ENCODE measurements at places on chromosomes 12 and 14.

DNA sequence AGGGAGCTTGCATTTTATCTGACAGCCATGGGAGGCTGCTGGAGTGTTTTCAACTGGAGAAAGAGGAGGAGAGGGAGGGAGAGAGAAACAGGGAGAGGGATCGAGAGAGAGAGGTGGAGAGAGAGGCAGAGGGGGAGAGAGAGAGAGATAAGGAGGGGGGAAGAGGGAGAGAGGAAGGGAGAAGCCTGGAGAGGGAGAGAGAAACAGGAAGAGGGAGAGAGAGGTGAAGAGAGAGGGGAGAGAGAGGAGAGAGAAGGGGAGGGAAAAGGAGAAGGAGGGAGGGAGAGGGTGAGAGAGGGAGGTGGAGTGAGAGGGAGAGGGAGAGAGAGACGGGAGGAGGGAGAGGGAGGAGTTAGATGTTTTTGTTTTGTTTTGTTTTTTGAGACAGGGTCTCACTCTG is 45.6 kb downstream of the DNAH10 start:
- DNase-seq: no peak

DNA sequence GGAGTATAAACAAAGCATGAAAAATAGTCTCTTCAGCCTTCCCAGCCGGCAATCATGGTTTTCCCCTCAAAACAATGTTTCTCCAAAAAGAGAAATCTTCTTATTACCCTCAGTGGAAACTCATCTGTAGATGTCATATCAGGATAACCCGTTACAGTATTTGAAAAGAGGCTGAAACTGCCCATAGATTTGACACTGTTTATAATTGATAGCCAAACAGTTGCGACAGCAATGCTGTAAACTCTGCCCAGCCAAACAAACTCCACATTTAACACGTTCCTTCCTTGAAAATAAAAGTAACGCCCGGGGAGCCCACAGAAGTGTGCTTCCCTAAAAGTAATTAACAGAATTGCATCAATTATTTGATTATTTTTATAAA is 201.3 kb upstream of the FOXN3 start:
- peak; percentile 87 for DNase-seq

DNA sequence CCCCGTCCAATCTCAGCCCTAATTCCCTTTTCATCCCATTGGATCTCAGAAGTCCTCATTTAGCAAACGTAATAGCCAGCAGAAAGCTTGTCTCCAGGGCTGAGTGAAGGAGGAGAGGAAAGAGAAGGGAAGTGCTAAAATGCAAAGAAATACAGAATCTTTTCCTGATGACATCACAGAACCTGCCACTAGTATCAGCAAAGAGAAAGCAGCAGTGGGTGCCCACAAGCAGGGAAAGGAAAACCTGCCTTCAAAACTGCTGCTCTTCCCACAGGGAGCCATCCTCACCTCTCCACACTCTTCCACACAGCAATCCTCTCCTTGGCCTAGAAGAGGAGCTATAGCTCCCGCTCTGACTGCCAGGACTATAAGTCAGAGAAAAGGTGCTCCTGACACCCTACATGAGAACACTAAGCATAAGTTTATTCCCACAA is 11.3 kb downstream of the MED13L start:
- DNase-seq: no peak

DNA sequence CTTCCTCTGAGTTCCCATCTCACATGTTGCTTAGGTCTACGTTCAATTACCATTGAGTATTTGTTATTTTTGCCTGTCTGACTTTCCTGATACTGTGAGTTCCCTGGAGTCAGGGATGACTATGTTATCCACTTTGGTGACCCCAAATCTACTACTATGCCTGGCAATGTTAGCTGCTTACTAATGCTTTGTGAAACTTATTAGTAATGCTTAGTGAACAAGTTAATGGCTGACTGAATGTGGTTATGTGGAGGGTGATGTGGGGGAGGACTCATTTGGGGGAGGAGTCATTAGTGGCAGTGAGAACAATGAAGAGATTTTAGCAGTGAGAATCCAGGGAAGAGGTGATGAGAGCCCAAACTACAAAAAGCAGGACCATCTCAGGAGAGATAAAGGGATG is 121.6 kb downstream of the KTN1 start:
- no peak for DNase-seq

- DNase-seq: no peak
Observed at GRCh38 chr14:66979101-66979974, 209.9 kb upstream of the GARIN2 start.

- DNase-seq: no peak
Observed at GRCh38 chr12:69404851-69405565, 45.5 kb downstream of the YEATS4 start.

DNA sequence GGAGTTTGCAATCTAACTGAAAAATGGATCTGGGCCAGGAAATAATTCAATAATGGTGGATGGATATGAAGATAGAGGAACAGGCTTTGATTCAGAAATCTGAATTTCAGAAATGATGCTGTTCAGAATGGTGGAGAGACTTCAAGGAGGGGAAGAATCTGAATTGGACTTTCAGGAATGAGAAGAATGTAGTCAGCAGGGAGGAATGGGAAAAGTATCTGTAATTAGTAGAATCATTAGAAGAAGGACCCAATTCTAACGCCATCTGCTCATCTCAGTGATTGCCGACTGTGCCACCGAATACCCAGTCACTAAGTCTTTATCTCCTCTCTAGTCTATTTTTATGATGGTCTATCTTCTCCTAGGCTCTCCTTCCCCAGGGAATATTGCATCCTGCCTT is 363.2 kb downstream of the GALC start:
- no peak for DNase-seq

DNA sequence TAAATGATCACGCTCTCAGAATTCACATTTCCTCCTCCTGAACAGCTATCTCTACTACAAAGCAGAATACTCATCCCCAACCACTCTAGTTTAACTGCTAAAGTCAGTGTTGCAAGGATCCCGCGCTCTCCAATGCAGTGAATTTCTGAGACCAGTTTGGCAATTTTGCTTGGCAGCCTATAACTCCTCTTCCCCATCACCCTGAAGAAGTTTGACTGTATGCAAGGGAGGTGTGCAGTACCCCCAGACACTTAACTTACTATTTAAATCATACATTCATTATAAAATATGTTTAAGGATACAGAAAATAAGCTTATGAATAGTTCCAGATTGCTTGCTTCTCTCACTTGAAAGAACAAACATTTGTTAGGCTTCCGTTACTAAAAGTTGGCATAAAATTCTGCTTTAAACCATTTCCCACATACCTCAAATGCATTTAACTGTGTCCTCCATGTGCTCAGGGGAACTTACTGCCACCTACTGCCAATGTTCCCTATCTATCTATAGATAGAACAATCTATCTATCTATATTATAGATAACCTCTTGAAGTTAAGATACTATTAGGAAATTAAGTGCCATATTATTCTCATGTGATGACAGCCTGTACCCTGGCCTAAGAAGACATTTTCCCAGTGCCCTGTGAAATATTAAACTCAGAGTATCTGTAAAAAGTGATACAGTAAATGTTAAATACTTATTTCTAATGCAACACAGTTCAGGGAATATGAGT is 2.4 kb downstream of the LGR5 start:
- peak; percentile 48 for DNase-seq

DNA sequence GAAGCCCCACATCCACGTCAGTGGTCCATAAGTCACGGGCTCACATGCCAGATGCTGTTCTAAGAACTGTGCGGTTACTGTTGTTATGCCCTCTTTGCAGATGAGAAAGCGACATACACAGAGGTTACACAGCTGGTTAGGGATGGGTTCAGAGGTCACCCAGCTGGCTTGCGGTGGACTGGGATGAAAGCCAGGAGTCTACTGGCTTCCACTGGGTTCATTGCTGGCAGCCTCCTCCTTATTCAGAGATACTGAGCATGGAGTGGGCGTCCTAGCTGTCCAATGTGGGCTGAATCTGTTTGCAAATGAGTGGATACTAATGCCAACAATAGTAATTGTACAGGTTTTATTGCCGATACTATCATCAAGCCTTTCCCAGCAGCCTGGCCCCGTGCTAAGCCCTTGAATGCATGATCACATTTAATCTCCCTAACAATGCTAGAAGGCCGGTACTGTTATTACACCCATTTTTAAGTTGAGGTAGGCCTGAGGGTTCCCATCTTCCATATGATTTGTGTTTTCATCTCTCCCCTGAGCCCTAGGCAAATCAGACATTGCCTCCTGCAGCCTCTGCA is 129.1 kb downstream of the PLXNC1 start:
- DNase-seq: peak; percentile 60

GRCh38 chr14:61515436-61516117 is 179.7 kb upstream of the HIF1A start:
- no peak for DNase-seq

DNA sequence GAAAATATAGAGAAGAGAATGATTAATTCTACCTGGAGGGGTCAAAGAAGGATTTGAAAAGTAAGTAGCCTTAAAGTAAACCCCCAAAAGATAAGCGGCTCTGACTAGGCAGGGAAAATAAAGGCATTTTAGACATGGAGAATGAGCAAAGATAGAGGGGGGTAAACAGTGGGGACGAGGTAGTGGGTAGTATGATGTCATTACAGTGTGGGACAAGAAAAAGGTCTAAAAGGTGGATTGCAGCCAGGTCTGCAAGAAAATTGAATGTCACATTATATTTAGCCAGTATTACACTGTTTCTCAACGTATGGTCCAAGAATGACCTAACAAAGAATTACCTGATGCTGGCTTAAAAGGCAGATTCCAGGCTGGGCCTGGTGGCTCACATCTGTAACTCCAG is 55.8 kb upstream of the CIT start:
- peak; percentile 58 for DNase-seq

DNA sequence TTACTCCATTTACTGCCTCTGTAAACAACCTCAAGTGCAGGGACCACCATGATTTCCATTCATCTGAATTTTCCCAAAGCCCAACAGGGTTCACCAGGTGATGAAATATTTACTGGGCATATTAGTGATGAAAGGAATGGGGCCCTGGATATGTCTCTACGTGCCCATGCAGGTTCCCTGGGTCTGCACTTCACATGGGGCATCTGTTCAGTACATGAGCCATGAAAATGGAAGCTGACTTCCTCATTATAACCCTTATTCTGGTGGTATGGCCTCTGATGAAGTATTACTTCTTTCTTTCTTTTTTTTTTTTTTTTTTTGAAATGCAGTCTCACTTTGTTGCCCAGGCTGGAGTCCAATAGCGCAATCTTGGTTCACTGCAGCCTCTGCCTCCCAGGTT is 26.5 kb upstream of the CORO1C start:
- no peak for DNase-seq

DNA sequence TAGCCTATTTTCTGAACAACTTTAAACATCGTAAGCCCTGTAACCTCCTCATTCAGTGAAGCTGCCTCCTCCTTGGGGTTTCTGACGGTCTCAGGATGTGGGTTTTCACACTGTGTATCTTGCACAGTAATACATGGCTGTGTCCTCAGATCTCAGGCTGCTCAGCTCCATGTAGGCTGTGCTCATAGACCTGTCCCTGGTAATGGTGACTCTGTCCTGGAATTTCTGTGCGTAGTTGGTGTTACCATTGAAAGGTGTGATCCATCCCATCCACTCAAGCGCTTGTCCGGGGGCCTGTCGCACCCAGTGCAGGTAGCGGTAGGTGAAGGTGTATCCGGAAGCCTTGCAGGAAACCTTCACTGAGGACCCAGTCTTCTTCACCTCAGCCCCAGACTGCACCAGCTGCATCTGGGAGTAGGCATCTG is 980.5 kb downstream of the TMEM121 start:
- no peak for DNase-seq

DNA sequence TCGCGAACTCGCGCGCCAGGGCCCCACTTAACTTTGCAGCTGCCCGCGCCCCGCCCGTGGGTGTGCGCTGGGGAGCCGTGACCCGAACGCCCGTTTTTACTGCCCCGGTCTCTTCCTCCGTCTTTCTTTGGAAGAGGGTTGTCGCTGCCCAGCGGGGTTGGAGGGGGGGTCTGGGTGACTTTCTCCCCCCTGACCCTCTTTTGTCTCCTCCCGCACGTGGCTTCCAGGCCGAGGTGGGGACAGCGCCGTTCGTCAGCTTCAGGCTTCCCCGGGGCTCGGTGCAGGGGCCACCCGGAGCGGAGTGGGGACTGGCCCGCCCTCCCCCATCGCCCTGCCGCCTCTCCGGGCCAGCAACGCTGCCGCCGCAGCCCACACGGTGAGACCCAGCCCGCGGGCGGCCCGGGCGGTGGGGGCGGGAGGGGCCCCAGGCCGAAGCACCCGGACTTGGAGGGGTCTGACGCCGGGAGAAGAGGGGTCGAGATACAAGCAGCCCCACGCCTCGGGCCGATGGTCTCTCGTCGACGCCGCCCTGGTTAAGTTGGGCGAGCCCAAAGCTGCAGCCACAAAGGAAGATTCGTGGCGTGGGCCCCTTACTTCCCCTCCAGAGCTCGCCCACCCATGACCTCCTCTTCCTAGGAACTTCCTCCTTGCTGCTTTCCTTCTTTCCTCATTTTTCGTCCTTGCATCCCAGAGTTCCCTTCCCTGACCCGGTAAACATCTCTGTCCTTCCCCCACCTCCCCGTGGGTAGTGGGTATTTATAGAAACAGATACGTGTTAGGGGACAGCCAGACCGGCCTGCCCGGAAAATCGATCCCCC is 1.2 kb downstream of the DYRK2 start:
- peak; percentile 87 for DNase-seq

- no peak for DNase-seq
Observed at GRCh38 chr12:70637303-70638085, at the start of gene PTPRB. Gene PTPRB (minus strand): TSS chr12:70637429. CDS start chr12:70637395, 34 bp downstream.

DNA sequence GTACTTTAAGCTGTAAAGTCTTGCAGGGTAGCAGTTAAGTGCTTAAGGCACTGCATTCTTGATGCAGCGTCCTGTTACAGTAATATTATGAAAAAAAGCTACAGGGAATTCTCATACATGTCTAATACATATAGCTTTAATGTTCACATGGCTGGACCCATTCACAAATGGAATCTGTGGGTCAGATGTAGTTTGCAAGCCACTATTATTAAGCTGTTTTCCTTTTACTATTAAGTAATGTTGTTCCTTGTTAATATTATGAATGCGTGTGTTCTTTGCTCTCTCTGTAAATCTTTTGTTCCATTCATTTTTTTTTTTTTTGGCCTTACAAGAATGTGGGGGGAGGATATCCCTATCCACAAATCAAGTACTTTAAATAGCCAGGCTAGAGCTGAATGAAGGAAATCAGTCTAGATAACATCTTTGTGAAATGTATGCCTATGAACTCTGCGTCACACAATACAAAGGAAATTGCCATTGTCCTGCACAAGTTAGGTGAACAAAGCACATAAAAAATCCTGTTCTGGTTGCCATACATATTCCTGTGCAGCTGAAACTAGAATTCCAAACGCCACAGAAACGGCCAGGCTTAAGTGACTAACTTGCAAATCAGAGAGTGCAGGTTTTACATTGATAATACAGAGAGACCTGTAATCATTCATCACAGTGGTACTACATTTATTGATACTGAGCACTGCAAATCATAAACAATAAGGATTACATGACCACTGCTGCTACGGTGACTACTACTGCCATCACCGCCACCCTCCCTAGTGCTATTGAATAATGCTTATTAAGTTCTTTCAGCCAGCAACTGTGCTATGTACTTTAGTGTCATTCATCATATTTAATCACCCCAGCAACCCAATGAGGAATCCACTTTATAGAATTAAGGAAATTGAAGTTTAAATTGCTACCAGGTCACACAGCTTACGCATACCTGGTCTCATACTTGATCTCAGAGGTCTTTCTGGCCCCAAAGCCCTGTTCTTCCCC is 111.9 kb downstream of the HMGA2 start:
- no peak for DNase-seq

- no peak for DNase-seq
Observed at GRCh38 chr12:40197590-40197989, 27.2 kb upstream of the LRRK2 start.

GRCh38 chr14:73289308-73289707 is 52.0 kb downstream of the PAPLN start:
- DNase-seq: no peak
